ENCODE measurements at places on chromosomes 12 and 14.
A peak's percentile ranks its signal among the peaks of the same experiment; 100 is the strongest.

- DNase-seq = no peak
Observed at GRCh38 chr14:66234411-66234810, 251.8 kb upstream of the CCDC196 start.

DNA sequence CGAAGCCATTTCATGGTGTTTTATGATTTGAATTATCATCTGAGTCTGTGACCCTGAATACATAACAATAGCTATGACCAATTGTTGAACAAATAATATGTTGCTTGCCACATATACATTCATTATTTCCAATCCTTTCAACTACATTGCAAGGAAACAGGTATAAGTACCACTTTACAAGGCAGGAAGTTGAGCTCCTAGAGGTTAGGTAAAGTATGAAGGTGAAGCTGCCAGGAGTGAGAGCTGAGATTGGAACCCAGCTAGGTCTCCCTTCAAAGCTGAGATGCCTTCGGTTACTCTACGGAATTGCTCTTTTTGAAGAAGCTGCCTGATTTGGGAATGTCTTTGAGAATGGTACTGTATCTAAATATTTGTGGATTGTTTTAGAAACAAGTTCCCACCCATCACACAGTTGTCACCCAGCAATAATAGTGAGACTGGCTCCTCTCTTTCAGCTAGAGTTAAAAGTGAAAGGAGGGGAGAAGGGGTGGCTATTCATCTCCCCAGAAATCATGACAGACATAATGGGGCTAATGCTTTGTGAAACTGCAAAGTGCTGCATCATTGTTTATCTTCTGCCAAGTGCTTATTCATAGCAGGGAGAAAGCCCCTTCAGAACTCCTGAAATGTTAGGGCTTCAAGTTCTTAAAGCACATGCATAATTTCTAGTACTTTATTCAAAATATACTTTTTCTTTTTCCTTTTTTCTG is 75.9 kb upstream of the AMIGO2 start:
- no peak for DNase-seq

- DNase-seq = no peak
Observed at GRCh38 chr12:112122823-112123690, 2.3 kb upstream of the TRAFD1 start.

- DNase-seq = peak; percentile 84
Observed at GRCh38 chr14:21106498-21107282, 5.8 kb downstream of the TMEM253 start.

DNA sequence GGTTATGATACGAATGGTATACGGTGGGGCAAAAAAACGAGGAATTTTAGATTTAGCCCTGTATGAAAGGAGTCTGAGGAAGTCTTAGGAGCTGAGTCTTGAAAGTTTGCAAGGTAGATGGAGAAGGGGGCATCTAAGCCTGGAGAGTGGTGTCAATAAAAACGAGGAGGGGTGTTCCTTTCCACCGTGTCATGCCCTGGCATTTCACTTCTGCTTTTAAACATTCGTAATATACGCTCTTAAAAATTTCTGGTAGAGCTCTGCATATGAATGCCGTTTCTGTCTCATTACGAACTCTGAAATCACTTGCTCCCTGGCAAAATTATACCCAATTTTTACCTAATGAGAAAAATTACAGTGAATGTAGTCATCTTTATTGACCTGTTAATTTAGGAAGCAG is 170.2 kb downstream of the ERC1 start:
- no peak for DNase-seq

DNA sequence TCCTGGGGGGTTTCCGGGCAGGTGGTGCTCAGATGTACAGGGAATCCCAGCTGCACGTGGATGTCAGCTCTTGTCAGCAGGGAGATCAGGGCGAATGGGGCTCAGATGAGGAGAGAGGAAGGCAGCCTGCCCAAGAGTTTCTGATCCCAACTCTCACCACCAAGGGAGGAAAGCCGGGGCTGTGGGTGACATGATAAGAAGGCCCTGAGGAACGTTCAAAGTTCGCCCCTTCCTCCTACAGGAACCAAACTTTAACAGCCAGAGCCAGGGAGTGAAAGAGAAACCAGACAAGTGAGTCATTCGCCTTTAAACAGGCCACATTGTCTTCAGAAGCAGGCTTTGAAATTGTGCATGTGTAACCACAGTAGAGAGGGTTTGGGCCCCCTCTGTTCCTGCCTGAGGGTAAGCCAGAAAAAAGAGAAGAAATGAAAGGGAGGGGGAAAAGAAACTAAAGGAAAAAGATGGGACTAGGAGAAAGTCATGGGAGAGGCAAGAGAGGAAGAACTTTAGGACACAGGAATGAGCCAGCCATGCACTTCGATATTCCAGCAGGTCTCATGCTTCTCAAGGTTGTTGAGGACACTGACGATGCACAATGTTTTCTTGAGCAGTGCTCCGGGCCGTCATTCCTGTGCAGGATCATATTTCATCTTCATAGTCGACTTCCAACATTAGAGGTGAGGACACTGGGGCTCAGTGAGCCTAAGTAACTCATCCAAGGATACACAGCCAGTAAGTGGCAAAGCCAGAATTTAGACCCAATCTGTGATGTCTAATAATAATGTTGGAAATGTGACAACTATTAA is 691.4 kb upstream of the TBX3 start:
- no peak for DNase-seq

- no peak for DNase-seq
Observed at GRCh38 chr12:100171248-100171647, 28.6 kb upstream of the BLTP3B start.

GRCh38 chr14:71117839-71118743 is 210.8 kb downstream of the PCNX1 start:
- DNase-seq = no peak

- DNase-seq = no peak
Observed at GRCh38 chr12:31591380-31591901, 505 bp upstream of the DENND5B start.

DNA sequence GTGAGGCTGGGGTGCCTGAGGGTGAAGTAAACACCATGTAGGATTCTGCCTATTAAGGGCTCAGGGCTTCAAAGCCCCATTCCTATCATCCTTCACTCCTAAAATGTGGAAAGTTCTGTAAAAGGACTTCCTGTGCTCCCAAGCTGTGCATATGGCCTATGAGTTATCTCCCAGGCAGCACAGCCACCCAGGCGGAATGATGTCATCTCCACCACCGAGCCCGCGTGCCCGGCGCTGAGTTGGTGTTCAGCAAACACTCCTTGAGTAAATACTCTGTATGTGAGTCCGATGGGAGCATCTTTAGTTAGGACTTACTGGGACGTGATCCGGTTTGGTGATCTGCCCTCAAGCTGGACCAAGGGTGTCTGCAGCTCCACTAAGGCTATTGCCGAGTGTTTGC is 437.3 kb downstream of the MED13L start:
- no peak for DNase-seq

GRCh38 chr12:53465679-53466078 is 13.8 kb downstream of the PCBP2 start:
- DNase-seq = no peak

- no peak for DNase-seq
Observed at GRCh38 chr14:100063314-100063941, 1.8 kb upstream of the EVL start.

GRCh38 chr12:51792417-51792816 is 56.1 kb downstream of the FIGNL2 start:
- DNase-seq = no peak

- DNase-seq = no peak
Observed at GRCh38 chr14:97930166-97930565, 1133.0 kb downstream of the VRK1 start.

DNA sequence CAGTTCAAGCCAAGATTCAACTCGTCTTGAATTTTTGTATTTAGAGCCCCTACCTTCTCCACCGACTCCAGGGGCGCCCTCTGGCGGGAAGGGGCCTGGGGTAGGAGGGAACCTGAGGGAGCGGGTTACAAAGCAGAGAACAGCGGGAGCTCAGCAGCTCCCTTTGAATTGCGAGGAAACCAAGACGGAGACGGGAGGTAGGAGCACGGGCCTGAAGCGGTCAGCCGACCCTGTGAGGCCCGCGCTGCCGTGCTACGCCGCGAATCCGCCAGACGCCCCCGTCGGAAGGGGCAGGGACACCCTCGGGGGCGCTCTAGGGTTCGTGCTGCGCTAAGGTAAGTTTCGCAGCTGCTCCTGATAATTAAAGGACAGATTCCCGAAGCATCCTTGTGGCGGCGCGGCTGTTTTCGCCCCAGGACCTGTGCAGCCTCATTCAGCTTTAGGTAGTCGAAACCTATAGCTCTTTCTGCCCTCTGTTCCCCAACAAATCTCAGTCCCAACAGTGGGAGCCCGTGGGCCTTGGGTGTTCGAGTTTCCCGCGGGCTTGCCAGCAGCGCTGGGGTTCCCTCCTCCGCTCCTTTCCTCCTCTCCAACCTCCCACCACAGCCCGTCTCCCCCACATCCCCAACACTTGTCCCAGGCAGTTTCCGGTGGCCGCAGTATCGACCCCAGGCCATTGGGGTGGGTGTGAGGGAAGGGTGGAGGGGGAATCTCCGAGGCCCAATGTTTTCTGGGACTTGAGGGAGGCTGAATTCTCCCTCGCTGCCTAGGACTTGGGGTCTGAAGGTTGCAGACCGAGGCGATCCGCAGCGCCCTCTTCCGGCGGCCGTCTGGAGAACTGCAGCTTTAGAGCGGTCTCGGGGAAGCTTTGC is 5.1 kb upstream of the NKX2-1 start:
- DNase-seq = no peak

- DNase-seq = no peak
Observed at GRCh38 chr14:94113073-94113472, 2.5 kb downstream of the IFI27 start.

DNA sequence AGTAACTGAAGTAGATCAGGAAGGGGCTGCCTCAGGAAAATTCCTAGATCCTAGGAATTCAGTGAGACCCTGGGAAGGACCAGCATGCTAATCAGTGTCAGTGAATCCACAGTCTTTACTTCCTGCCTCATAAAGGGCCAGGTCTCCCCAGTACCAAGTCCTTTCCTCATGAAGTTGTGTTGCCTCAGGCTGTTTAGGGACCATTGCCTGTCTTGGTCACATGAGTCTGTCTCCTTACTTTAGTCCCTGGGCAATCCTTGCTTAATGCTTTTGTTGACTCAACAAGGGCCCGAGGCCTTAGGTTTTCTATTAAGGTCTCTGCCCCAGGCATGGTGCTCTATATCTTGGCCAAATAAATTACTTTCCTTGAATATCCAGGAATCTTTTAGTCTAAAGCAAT is 16.1 kb upstream of the ATF1 start:
- no peak for DNase-seq

DNA sequence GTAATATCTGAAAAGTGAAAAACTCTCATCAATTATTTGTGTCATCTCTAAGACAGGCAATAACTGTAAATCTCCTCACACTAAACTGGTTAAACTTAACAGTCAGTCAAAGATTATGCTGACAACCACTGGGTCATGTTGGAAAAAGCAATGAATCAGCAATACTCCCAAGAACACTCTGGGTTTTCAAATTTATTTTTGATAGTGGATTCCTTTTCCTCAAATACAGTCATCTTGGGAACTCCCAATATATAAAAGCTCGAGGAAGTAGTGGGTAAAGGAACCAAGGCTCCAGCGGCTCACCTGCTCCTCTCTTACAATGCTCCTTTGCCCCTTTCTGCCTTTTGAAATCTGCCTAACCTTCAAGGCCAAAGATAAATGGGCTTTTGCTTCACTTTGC is 70.0 kb downstream of the ARMH4 start:
- DNase-seq = no peak

DNA sequence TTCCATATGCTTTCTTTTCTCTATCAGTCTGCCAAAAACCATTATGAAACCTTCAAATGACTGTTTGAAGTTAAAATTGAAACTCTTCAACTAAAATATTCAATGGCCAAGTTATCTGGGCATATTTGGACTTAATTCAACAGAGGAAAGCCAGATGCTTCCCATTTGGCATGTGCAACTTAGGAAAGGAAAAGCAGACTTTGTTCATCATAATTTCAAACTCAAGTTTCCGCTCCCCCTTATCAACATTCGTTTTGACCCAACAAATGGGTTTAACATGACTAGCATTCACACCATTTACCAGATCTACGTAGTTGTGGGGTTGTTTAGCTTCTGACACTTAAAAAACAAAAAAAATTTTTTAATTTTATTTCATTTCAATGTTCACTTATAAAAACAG is 75.7 kb downstream of the PLEKHG7 start:
- no peak for DNase-seq

DNA sequence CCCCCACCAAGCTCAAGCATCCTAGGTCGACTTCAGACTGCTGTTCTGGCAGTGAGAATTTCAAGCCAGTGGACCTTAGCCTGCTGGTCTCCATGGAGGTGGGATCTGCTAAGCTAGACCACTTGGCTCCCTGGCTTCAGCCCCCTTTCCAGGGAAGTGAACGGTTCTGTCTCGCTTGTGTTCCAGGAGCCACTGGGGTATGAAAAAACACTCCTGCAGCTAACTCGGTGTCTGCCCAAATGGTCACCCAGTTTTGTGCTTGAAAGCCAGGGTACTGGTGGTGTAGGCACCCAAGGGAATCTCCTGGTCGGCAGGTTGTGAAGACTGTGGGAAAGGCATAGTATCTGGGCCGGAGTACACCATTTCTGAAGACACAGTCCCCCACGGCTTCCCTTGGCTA is 44.6 kb upstream of the FKBP4 start:
- no peak for DNase-seq

GRCh38 chr14:62558451-62558850 is 486.8 kb downstream of the KCNH5 start:
- no peak for DNase-seq

DNA sequence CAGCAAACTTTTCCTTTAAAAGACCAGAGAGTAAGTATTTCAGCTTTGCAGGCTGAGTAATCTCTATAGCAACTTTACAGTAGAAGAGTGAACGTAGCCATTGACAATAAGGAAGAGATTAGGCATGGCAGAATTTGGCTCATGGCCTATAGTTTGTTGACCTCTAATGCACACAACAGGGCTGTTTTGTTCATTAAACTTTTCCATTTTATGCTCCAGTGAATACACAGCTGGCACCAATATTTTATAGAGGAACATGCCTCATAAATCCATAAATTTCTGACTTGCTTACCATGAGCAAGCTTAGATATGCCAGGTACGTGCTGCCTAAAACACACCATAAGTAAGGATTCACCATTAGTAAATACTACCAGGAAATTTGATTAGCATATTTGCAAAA is 609.0 kb upstream of the STXBP6 start:
- no peak for DNase-seq

DNA sequence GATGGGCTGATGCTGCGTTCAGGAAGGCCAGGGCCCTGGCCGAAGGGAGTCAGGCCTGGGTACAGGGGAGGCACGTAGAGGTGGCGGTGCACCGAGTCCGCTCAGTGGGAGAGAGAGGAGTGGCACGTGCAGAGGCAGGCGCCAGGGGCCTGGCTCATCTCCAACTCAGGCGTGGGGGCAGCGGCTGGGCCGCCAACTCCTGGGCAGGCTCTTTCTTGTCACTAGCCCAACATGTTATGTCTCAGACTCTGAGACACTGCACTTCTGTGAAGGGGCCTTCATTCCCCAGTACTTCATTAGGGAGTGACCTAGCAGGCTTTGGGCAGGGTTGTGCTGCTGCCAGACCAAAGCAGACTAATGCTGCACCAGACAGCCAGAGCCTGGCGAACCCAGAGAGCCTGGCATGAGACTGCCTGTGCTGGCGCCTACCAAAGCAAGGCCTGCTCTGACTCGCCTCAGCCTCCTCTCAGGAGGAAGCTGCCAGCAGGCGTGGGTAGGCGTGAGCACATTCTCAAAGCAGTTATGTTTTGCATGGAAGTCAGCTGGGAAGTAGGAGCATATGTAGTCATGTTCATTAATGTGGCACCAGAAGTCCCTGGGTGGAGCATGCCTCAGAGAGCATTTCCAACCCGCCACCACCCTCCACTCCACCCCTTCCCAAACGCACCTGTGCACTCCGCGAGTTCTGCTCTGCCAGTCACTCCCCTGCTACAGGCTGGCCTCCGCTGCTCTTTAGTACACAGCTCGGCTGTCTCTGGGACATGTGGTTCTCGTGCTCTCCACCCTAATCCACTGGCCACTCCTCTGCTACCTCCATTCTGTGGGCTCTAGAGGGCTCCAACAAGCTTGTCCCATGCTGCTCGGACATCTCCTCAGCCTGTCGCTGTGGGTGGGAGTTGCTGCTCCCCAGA is 9.7 kb downstream of the CKB start:
- no peak for DNase-seq

Measured in activated CD4-positive, alpha-beta T cell treated with anti-CD3 and anti-CD28 coated beads, Interleukin-2, amount 50 U/mL, for 48 hours (primary cell).